Stimulated activated CD8-positive, alpha-beta memory T cell treated with anti-CD3 and anti-CD28 coated beads, Interleukin-15, amount 100 ng/mL, for 1 hour (primary cell): ENCODE measurements at places on chromosomes 7 and 10.

DNA sequence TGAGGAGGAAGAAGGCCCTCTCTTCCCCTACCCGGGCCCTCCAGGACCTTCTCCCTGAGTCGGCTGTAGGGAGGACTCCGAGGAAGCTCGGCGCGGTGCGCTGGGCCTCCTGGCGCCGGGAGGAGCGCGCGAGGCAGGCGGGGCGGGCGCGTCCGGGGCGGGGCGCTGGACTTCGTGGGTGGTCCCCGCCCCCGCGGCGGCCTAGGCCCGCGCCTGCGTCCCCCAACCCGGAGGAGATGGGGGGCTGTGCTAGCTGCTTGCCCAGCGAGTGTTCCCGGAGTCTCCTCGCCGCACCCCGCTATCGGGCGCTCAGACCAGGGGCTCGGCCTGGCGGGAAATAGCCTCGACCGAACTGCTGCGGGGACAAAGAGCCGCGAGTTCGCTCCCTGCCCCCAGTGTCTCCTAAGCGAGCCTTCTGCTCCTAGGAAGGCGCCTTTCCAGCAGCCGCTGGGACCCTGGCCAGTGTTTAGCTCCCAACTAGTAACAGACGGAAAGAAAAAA is 19.2 kb upstream of the SMO start:
- no peak for DNase-seq

- no peak for DNase-seq
Measured at GRCh38 chr7:67738958-67739357, 742.3 kb downstream of the TYW1 start.

DNA sequence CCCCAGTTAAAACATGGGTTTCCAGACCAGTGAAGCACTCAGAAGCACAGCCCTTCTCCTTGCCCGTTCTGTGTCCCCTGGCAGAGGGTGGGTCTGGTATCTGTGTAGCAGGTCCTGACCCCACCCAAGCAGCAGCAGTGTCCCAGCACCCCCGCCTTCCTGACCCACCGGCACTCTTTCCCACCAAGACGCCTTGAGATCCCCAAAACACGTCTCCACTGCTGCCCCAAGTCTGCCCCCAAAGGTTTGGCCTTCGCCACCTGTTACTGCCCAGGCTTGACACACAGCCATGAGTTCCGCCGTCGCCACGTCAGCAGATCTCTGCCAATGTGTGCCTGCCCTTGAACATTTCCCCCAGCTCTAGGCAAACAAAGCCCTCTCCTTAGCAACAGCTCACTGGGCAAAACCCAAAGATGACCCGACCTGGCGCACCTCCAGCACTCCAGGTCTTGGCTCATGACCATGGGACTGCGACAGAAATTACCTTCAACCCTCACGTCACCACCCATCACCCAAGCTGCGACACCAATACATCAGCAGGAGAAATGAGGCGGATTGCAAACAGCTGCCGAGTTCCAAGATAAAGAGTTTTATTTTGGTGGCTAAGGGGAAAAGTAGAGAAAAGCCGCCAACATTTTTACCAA is 75.6 kb downstream of the CTBP2 start:
- DNase-seq, result no peak

- no peak for DNase-seq
Measured at GRCh38 chr10:57992321-57993077, 275.2 kb downstream of the IPMK start.

DNA sequence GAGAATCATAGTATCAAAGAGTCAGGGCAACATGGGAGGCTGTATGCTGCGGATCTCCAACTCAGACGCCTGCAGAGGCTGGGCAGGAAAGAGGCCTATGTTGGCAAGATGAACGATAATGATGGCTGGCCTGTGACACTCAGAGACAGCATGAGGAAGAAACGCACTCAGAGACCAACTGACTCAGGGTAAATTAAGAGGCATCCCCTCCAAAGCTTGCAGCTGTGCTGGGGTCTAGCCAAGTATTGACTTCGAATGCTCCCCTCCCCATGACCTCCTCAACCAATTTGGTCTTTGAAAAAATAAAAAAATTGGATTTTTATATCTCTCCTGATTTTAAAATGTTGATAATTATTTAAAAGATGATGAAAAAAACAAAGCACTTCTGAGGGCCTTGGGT is 718.9 kb downstream of the GRID1 start:
- DNase-seq, result no peak

- no peak for DNase-seq
Measured at GRCh38 chr7:44647981-44648714, 41.7 kb downstream of the OGDH start.

DNA sequence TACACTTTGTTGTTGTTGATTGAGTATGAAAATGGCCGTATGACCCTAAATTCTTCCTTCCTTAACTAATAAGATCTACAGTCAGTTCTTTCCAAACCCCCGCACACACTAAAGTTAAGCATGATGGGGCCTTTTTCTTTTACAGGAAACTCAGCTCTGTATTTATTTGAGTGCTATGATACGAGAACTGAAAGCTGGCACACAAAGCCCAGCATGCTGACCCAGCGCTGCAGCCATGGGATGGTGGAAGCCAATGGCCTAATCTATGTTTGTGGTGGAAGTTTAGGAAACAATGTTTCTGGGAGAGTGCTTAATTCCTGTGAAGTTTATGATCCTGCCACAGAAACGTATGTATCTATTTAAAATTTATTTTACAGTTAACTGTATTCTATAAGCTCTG is 14.2 kb upstream of the NUP42 start:
- DNase-seq, result no peak

GRCh38 chr10:50384238-50384637 is 132.9 kb upstream of the ASAH2 start:
- DNase-seq, result no peak

DNA sequence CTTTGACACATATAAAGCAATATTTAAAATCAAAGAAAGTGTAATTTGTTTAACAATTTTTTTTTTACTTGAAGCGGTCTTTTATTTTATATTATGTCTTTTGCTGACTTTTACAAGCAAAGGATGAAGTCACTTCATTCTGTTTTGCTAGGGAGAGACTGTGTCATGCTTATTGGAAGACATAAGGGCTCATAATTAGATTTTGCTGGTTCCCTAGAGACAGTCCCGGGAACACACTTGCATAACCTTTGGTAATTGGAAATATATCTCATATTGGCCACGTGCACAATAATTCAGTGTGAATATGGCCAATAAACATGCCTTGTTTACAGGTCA is 448 bp upstream of the NET1 start:
- no peak for DNase-seq

DNA sequence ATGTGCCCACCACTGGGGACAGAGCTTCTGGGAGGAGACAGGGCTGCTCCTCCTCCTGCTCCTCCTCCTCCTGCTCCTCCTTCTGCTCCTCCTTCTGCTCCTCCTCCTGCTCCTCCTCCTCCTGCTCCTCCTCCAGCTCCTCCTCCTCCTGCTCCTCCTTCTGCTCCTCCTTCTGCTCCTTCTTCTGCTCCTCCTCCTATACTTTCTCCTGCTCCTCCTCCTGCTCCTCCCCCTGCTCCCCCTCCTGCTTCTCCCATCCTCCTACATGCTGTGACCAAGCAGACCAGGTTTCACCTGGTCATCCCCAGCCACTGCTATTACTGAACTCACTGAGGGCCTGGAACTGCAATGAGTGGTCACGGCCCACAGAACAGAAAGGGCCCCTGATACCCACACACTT is 154.0 kb upstream of the PPP2R2D start:
- DNase-seq, result no peak

DNA sequence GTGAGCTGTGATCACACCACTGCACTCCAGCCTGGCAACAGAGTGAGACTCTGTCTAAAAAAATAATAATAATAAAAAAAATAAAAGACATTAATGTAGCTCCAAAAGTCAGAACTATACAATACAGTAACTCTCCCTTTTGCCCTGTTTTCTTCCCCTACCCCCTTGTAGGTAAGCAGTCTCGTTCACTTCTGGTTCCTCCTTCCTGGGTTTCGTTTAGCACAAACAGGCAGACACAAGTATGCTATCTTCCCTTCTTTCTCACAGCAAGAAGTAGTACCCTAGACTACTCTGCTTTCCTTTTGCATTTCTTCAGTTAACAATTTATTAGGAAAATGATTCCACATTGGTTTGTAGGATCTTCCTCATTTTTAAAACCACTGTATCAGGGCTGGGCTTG is 33.1 kb downstream of the PDSS1 start:
- no peak for DNase-seq

DNA sequence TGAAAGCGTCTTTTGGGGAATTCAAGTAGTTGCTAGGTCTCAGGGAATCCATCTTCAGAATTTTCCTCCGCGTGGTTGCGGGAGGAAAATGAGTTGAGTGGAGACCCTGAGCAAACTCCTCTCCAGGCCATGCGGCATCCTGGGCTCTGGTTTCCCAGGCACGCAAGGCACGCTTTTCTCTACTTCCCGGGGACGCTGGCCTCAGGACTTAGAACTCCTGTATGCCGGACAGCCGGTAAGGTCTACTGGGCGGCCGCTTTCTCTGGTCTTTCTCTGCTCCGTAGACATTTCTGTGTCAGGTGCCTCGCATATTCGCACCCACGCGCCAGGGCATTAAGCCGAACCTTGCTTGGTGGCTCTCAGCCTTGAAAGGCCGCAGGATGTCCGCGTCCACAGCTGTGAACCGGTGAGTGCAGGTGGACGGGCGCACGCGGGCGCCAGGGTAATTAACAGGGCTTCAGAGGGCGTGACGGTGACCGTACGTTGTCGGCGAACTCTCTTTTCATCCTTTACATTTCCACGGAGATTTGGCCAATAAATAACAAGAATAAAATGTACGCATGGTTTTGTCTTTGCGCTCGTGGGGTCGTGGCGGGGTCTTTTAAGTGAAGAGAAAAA is 992 bp upstream of the RBM20 start:
- DNase-seq, result no peak

- DNase-seq, result no peak
Measured at GRCh38 chr10:85318809-85319807, 990.7 kb downstream of the CCSER2 start.

DNA sequence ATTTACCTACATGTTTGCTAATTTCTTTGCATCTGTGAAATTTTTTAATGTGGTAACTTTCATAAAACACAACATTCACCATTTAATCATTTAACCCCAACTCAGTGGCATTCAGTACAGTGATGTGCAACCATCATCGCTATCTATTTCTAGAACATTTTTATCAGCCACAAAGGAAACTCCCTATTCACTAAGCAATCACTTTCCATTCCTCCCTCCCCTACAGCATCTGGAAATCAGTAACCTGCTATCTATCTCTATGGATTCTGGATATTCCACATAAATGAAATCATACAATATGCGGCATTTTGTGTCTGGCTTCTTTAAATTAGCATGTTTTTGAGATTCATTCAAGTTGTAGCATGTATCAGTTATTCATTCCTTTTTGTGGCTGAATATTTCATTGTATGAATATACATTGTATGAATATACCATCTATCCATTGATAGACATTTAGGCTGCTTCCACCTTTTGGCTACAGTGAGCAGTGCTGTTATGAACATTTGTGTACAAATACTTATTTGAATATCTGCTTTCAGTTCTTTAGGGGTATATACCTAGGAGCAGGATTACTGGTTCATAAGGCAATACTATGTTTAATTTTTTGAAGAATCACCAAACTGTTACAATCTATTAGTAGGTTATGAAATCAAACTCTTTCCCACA is 19.4 kb upstream of the BPGM start:
- no peak for DNase-seq

DNA sequence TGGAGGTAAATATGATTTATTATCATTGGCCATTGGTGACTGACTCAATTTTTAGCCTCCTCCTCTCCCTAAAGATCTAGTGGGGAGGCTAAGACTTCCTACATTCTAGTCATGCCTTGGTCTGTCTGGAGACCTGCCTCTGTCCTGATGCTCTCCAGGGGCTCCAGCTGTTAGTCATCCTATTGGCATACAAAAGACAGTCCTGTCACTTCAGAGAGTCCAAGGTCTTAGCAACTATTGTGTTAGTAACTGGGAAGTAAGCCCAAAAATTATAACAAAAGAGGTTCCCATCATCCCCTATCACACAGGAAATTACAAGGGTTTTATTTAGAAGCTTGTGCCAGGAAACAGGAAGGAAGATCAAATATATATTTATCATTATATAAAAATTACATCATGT is 400.6 kb upstream of the VSTM2A start:
- no peak for DNase-seq

- no peak for DNase-seq
Measured at GRCh38 chr7:45306752-45307305, 149.2 kb downstream of the RAMP3 start.

- DNase-seq, result no peak
Measured at GRCh38 chr10:25815999-25816768, 117.8 kb upstream of the MYO3A start.

DNA sequence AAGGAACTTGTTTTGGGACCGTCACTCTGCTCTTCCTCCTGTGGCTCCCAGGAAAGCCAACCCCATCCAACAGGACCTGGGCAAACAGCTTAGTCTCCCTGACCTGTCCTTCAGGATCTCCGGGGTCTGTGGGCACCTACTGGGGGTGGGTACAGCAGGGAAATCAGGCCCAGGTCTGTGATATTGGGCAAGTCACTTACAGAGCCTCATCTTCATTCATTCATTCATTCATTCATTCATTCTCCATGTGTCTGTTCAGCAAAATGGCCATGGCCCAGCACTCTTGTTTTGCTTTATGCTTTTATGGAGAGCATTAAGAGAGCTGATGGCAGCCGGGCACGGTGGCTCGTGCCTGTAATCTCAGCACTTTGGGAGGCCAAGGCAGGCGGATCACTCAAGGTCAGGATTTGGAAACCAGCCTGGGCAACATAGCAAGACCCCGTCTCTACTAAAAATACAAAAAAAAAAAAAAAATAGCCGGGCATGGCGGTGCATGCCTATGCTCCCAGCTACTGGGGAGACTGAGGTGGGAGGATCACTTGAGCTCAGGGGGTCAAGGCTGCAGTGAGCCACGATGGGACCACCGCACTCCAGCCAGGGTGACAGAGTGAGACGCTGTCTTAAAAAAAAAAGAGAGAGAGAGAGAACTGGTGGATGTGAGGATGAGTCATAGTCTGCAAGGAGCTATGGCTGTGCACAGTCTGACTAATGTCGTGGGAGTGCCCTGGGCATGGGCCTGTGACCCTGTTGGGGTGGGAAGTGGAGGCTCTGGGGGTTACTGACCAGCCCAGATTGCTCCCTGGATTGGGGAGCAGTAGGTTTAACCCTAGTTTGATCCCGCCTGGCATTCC is 54.3 kb downstream of the CLIP2 start:
- no peak for DNase-seq

DNA sequence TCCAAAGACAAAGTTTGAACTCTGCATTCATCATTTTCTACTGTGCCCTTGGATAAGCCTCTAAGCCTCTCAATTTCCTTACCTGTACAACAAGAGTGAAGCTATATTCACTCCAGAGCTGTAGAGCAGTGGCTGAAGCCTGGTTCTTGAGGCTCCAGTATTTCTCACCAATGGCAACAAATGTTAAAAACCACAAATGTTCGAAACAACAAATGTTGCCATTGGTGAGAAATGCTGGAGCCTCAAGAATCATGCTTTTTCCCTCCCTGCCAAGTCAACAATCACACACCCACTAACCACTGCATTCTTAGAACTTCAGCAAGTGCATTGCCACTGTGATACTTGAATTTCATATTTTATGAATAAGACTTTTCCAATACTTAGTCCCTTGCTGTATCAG is 237.9 kb downstream of the TMEM26 start:
- DNase-seq, result no peak

GRCh38 chr10:5913736-5914135 is 23.7 kb downstream of the FBH1 start:
- no peak for DNase-seq
